ENCODE measurements at places on chromosomes 12 and 14.
A peak's percentile ranks its signal among the peaks of the same experiment; 100 is the strongest.

GRCh38 chr12:13293096-13293495 is 96.6 kb downstream of the EMP1 start:
- DNase-seq, result peak; percentile 37

GRCh38 chr12:111150921-111151840 is 217.7 kb downstream of the PHETA1 start:
- DNase-seq, result no peak

DNA sequence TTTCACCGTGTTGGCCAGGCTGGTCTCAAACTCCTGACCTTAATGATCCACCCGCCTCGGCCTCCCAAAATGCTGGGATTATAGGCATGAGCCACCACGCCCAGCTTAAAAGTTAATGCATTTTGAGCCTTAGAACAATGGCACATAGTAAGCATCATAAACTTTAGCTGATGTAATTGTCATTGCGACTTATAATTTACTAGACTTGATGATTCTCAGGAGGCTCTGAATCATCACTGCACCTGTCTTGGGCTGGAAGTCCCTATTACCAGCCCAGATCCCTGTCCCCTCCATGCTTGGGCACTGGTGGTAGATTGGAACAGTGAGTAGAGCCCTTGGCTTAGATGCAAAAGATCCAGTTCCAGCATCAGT is 26.1 kb downstream of the KMT5A start:
- DNase-seq, result no peak

- no peak for DNase-seq
Measured at GRCh38 chr12:75651342-75651695, 139.9 kb upstream of the KRR1 start.

DNA sequence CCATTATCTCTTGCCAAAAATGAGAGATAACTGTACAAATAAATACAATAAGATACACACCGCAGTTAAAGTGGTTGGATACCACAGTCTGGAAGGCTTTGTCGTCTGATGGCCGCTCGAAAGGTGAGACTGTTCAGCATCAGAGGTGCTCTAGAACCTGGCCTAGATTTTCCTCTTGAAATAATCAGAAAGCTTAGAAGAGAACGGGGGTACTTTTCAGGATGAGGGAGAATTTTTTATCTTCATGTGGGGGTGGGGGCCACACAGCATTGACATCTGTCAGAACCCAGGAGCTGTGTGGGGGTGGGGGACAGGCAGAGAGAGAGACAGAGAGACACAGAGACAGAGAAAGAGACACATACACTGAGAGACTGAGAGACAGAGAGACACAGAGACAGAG is 90.5 kb downstream of the GALNT9 start:
- no peak for DNase-seq

DNA sequence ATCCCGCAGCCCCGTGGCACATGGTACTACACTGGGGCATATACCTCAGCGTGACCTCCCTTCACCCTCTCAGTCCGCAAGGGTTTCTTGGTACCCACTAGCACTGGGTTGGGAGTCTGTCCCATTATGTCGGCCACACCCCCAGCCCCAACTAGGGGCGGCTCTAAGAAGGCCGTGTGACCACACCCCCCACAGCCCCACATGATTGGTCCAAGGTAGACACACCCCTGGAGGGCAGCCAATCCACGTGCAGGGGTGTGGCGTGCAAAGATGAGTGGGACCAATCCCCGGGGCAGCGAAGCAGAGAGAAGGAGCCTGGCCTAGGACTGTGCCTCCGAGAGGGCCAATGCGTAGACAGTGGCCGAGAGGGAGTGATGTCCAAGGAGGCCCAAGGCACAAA is 34.6 kb upstream of the BEGAIN start:
- no peak for DNase-seq

DNA sequence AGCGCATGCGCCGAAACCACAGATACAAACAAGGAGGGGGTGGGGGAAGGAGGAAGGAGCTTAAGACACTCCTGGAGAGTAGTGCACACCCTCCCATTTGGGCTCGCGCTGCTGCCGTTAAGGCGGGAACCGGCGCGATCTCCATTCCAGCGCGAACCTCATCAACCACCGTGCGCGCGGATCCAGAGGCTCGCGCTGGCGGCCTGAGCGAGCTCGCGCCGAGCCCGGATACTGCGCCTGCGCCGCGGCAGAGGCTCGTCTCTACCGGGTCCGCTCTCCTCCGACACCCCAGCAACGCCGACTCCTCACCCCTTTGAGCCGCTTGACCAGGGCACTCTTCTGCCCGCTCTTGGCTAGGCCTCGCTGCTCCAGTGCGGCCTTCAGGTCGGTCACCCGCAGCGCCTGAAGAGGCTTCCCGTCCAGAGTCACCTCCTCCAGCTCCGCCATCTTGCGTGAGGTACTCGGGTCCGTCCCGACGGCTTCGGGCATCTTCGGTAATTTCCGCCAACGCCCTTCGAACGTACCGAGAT is at the start of gene ACIN1:
ACIN1 (minus strand) TSS at position 471 of the 530 bp plus-strand sequence; CDS start at position 447, 24 bp downstream.
- peak; percentile 85 for DNase-seq

DNA sequence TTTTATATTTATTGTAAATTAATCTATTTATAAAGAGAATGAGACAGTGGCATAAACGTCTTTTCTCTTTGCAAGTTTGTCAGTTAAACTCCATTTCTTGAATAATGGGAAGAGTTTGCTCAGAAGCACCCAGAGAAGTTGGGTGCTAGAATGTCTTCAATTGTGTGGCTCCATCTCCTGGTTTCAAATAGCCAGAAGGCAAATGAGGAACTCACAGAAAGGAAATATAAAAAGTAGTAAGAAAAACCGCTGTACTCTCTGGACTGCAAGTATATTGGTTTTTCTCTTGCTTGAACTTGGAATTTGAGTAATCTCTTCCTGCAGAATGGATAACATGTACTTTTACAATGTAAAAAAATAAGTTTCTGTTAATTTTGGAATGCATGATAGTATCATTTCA is 217.5 kb downstream of the DPY19L2 start:
- DNase-seq, result no peak

DNA sequence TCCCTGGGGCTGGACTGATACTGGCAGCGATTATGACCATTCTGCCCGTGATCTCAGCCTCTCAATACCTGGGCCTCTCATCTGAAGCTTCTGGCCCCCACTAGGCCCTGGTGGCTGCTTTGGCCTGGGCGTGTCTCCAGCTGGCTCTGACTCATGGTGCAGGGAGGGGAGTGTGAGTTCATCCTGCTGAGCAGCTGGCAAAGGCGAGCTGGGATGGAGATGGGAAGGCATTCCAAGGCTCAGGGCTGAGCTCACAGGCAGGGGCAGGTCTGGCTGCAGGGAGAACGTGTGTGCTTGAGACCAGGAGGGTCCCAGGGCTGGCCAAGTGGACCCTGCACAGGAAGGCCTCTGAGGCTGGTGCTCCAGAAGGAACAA is 221.8 kb downstream of the TMEM121 start:
- peak; percentile 55 for DNase-seq

- no peak for DNase-seq
Measured at GRCh38 chr12:14572401-14572800, 4.7 kb upstream of the PLBD1 start.

DNA sequence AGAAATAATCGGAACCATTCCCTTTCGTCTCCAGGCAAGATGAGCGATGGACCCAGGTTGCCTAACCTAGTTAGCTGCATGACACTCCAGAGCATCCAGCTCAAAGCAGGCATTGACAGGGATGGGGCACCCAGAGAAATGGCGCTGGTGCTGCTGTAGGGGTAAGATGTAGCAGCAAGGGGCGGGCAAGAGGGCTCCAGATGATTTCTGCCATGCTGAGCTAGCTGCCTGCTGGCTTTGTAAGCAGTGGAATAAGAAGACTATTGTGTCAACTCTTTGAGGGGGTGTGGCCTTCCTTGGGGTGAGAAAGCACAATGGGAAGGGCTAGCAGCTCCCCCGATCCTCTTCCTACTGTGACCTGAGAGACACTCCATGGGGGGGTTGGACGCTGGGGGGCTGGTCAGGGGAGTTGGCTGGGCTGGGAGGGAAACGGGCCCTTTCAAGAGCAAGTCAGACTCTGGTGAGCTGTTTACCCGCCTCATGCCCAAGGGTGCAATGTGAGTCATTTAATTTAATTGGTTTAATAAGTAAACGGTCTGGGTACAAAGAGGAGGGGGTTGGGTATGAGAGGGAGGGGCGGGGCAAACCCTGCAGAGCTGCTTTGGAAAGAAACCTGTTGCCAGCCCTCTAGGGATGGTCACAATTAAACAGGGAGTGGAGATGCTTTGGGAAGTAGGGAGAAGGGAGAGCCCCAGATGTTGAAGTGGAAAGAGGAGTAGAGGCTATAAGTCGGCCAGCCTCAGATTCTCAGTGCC is 50.5 kb downstream of the B4GALNT3 start:
- no peak for DNase-seq

- DNase-seq, result no peak
Measured at GRCh38 chr12:53480491-53481442, 18.5 kb downstream of the MAP3K12 start.

DNA sequence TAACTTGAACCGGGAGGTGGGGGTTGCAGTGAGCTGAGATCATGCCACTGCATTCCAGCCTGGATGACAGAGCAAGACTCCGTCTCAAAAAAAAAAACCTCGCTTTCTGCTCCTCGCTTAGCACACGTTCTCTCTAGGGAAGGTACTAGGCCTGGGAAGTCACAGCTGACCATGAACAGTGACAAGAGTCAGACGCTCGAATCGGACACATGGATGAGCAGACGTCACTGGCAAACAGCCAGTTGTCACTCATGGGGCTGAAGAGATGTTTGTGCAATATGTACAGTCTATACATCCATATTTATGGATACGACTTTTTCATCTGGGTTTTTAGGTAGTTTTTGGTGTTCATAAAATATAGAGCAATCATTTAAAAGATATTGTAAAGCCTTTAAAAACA is 19.4 kb downstream of the TCHP start:
- no peak for DNase-seq

DNA sequence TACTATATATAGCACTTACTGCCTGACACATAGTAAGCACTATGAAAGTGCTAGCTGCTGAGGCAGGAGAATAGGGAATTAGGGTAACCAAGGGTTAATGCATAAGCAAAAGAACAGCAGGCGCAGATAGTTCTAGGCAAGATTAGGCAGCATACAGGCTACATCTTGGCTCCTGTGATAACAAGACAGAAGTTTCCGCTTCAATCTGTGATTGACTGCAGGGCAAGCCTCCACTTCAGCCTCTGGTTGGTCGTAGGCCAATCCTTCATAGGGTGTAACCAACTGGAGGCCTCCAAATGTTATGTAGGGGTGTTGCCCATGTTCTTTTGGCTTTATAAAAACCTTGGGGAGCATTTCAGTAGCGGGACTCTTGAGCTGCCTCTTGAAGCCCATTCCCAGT is 46.9 kb downstream of the KLHL28 start:
- DNase-seq, result no peak

DNA sequence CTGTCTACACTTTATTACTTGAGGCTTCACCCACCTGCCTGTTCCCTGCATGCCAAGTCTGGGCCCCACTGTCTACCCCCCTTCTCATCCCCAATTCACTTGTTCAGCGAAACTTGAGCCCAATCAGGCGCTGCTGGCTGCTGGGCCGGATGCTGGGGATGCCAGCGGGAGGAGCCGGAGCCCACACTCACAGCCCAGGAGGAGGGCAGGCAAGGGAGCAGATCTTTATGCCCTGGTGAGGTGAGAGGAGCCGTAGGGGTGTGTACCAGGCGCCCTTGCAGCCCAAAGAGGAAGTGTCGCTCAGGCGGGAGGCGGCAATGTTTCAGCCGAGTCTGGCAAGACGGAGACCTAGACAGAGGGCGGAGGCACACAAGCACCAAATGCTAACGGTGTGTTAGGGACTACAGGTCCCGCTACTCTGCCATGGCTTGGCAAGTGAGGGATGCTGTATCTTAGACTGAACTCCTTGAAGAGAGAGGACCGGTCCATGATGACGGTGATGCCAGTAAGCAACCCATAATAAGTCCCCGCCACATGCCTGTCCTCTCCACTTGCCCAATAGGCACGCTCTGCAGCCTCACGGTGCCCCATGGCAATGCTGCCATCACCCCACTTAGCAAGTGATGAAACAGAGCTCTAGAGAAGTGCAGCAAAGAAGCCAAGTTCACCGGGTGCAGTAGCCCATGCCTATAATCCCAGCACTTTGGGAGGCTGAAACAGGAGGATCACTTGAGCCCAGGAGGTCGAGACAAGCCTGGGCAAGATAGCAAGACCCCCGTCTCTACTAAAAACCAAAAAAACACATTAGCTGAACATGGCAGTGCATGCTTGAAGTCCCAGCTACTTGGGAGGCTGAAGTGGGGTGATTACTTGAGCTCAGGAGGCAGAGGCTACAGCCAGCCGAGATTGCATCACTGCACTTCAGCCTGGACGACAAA is 41.6 kb downstream of the LRRC74A start:
- DNase-seq, result no peak

DNA sequence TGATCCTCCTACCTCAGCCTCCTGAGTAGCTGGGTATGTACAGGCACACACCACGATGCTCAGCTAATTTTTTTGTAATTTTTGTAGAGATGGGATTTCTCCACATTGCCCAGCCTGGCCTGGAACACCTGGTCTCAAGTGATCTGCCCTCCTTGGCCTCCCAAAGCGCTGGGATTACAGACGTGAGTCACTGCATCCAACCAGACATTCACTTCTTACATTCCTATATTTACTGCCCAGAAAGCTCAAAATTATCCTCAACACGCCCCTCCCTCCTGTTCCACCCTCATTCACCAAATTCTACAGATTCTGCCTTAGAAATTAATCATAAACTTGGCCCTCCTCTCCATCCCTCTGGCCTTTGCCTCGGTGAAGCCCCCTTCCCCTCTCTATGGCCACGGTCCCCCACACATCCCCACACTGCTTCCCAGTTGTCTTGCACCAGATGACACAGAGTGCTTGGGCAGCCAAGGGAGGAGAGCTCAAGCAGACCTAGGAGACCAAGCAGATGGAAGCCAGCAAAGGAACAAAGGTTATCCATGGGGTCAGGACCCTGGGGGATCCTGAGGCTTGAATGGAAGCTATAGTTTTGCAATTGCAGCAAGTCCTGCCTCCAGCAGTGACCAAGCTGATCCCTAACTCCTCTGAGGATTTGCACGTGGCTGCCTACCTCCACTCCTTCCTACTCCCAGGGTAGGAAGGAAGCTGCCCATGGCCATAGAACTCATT is 213.2 kb upstream of the FOXN3 start:
- no peak for DNase-seq

- no peak for DNase-seq
Measured at GRCh38 chr12:78143717-78144116, 313.0 kb downstream of the NAV3 start.

GRCh38 chr14:66610154-66610563 is 102.2 kb downstream of the GPHN start:
- peak; percentile 32 for DNase-seq

GRCh38 chr12:45200491-45201043 is 15.3 kb upstream of the ANO6 start:
- no peak for DNase-seq

- no peak for DNase-seq
Measured at GRCh38 chr14:34957771-34958286, 25.0 kb upstream of the SRP54 start.

DNA sequence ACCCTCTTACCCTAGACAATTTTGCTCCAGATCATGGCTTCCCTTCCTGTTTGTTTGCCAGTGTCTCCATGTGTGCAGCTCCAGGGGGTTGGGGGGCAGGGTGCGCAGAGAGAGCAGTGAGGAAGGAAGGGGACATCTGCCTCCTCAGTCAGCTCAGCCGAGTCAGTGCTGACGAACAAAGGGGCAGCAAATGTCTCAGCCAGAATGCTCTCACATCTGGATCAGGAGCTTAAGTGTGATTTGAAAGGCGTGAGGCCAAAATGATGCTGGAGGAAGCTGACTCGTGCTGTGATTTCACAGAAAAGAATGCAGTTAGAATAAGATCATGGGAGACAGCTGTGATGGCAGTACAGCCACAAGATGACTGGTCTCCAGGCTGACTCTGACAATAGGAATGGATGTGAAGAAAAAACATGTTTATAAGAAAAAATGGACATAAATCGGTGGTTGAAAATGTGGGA is 27.1 kb upstream of the CDK17 start:
- DNase-seq, result peak; percentile 74
